Smooth muscle cell of the pulmonary artery (primary cell): ENCODE measurements at places on chromosomes 11 and 22. TPM values are rescaled to one million over a fixed set of nuclear protein-coding genes. Genes with fewer than 3 reads are reported as not detected.

The SLCO2B1 gene
- total RNA-seq = 0.03 TPM in 1 of 2 replicates, not detected in the other

The BTBD18 gene
- not detected in 2 replicates for total RNA-seq

The ARHGAP42 gene
- 9.3 and 16.4 TPM in 2 replicates for total RNA-seq

The ARVCF gene
- 8.5 and 30.1 TPM in 2 replicates for total RNA-seq

The THRSP gene
- total RNA-seq = not detected in 2 replicates

The INPP5J gene
- 0.26 and 0.46 TPM in 2 replicates for total RNA-seq

The OTOG gene
- total RNA-seq = not detected in 2 replicates

The GTSE1 gene
- 1.5 and 2.6 TPM in 2 replicates for total RNA-seq

The KCNJ11 gene
- 0.07 TPM in 1 of 2 replicates, not detected in the other for total RNA-seq

The OR51G1 gene
- not detected in 2 replicates for total RNA-seq

The CD3D gene
- total RNA-seq = not detected in 2 replicates

The C11orf87 gene
- total RNA-seq = 0.20 and 1.9 TPM in 2 replicates

The TRIM44 gene
- total RNA-seq = 31.5 and 35.6 TPM in 2 replicates

The ZC3H12C gene
- 9.6 and 14.8 TPM in 2 replicates for total RNA-seq

The OR5P2 gene
- not detected in 2 replicates for total RNA-seq

The WNT7B gene
- total RNA-seq = not detected in 2 replicates

The ZBTB44 gene
- total RNA-seq = 26.2 and 37.9 TPM in 2 replicates

The SCN3B gene
- 0.03 and 0.07 TPM in 2 replicates for total RNA-seq

The C11orf71 gene
- total RNA-seq = 2.6 and 3.1 TPM in 2 replicates

The CFAP300 gene
- total RNA-seq = 3.2 and 8.3 TPM in 2 replicates

The C22orf31 gene
- total RNA-seq = not detected in 2 replicates

The SPON1 gene
- total RNA-seq = 2.0 and 30.5 TPM in 2 replicates

The OR52A1 gene
- total RNA-seq = not detected in 2 replicates

The ISX gene
- total RNA-seq = not detected in 2 replicates

The MGAT3 gene
- 1.3 and 4.2 TPM in 2 replicates for total RNA-seq

The CARNS1 gene
- total RNA-seq = 0.59 and 0.69 TPM in 2 replicates

The WNT11 gene
- total RNA-seq = 0.52 TPM in 1 of 2 replicates, not detected in the other

The POTEH gene
- total RNA-seq = not detected in 2 replicates

The ALKBH3 gene
- 17.1 and 19.4 TPM in 2 replicates for total RNA-seq

The C11orf91 gene
- 0.17 and 0.26 TPM in 2 replicates for total RNA-seq

The CSNK2A3 gene
- total RNA-seq = 0.98 and 1.7 TPM in 2 replicates

The LMO2 gene
- total RNA-seq = 2.6 and 12.4 TPM in 2 replicates

The PPP2R5B gene
- total RNA-seq = 19.4 and 28.1 TPM in 2 replicates

The TSGA10IP gene
- total RNA-seq = not detected in 2 replicates

The MRGPRF gene
- total RNA-seq = 20.2 and 65.7 TPM in 2 replicates

The NAT10 gene
- 23.2 and 24.9 TPM in 2 replicates for total RNA-seq

The FIBP gene
- total RNA-seq = 144 and 156 TPM in 2 replicates

The H19 gene
- 11.4 and 65.2 TPM in 2 replicates for total RNA-seq

The PGA5 gene
- total RNA-seq = 0.65 TPM in 1 of 2 replicates, not detected in the other

The CD6 gene
- not detected in 2 replicates for total RNA-seq

The HORMAD2 gene
- not detected in 2 replicates for total RNA-seq

The DNHD1 gene
- total RNA-seq = 9.0 and 10.7 TPM in 2 replicates

The MIOX gene
- total RNA-seq = 0.10 TPM in 1 of 2 replicates, not detected in the other

The OR2D2 gene
- total RNA-seq = 0.13 and 0.36 TPM in 2 replicates

The COMMD9 gene
- total RNA-seq = 29.5 and 32.8 TPM in 2 replicates

The GGTLC2 gene
- not detected in 2 replicates for total RNA-seq
